ENCODE measurements at places on chromosomes 3 and 15.

DNA sequence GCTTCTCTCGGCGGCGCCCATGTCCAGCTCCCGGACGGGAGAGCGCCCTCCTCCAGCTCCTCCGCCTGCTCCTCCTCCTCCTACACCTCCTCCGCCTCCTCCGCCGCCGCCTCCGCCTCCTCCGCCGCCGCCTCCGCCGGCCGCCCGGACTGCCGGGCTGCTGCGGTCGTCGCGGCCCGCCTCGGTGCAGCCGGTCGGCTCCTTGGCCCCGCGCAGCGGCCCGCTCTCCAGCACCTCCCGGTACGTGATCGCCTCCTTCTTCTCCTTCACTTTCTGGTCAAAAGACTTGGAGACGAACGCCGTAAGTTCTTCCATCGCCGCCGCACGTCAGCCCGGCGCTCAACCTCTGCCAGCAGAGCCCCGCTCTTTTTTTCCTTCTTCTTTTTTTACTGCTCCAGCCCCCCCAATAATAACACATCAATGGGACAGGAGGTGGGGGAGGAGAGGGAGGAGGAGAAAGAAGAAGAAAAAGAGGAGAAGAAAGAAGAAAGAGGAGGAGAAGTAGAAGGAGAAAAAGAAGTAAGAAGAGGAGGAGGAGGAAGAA is 438 bp downstream of the SHOX2 start:
- no peaks in the 10 kb centered on the region for H3K36me3 ChIP-seq
- peaks cover 31% of the 10 kb centered on the region for H3K27me3 ChIP-seq
- no peak for DNase-seq
- H3K4me3 ChIP-seq = peak overlapping the region; percentile 33
- peaks cover 53% of the 10 kb centered on the region for H3K4me1 ChIP-seq

GRCh38 chr3:49007771-49008528 is 759 bp downstream of the WDR6 start:
- peaks cover 27% of the 10 kb centered on the region for H3K4me1 ChIP-seq
- peak overlapping the region; percentile 99 for H3K27ac ChIP-seq
- peaks cover 10% of the 10 kb centered on the region for H3K36me3 ChIP-seq
- DNase-seq = peak; percentile 97

DNA sequence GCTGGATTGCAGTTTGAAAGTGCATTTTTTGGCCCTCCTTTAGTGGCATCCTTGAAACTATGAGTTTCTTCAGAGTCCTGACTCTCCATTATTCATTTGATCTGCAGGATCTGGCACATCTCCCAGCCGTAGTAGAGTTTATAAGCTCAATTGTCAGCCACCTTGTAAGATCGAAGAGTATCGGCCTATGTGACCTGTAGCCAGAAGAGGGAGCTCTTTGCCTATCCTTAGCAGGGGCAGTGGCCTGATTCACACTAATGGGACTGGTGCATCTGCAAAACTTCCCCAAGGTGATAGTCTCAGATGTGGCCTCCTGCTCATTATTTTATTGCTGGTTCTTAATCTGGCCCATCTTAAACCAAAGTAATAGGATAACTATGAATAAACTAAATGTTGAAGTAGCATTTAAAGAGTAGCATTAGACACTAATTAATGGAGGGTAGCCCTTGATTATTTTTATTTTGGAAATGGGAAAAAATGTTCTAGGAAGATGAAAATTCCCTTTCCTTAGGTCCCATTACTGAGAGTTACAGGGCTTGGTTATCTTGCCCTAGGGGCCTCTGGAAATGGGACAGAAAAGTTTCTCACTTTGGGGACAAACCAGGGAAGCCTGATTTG is 21.2 kb downstream of the GCSAM start:
- H3K4me1 ChIP-seq = no peaks in the 10 kb centered on the region
- no peaks in the 10 kb centered on the region for H3K27me3 ChIP-seq
- H3K27ac ChIP-seq = no peak overlapping the region

GRCh38 chr3:61562042-61562720 is 810 bp downstream of the PTPRG start:
- DNase-seq = no peak
- H3K27ac ChIP-seq = peak overlapping the region; percentile 86
- H3K4me3 ChIP-seq = peak overlapping the region; percentile 84
- H3K4me1 ChIP-seq = peaks cover 28% of the 10 kb centered on the region
- no peaks in the 10 kb centered on the region for H3K36me3 ChIP-seq

DNA sequence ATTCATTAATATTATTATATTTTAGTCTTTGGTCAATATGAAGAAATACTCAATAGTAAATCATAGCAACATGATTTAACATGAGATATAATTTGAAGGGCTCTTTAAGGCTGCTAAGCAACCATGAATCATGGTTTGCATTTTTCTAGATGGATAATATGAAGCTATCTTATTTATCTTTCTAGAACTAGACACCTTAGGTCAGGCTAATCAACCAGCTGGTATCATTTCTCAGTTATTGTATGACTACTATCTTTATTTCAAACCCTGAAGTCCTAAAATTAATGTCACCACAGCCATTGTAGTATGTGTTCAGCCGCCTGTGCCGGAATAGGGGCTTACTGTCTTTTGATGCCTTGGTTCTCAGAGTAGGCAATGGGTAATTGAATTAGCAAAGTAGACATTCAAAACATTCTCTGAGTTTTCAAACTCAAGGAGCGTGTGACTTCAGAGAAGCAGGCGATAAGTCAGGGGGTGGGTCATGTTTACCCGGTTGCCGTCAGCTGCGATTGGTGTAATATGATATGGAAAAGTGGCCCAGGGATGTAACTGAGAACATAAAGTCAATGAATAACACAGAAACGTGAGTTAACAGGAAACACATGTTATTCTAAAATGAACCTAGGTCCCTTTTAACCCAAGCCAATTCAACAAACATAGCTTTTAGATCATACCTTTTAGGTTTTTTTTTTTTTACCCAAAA is 93.4 kb upstream of the CTDSPL start:
- no peak overlapping the region for H3K4me3 ChIP-seq
- DNase-seq = no peak
- peaks cover 21% of the 10 kb centered on the region for H3K4me1 ChIP-seq
- no peak overlapping the region for H3K27ac ChIP-seq

DNA sequence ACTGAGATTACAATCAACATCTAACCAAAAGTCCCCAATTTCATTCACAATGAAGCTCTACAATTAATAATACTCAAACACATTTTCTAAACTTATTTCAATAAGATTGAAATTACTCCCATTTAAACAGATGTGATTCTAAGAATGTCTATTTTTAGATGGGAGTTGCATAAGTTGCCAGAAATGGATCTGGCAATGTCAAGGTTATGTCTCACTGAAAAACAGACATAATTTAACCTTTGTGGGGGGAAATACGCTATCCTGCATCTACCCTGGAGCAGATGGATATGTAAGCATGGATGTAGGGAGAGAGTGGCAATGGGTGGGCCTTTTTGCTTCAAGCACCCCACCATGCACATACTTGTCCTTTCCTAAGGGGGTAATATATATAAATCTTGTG is 6.7 kb upstream of the EIF1B start:
- no peaks in the 10 kb centered on the region for H3K36me3 ChIP-seq
- H3K4me3 ChIP-seq = no peak overlapping the region
- H3K27ac ChIP-seq = no peak overlapping the region
- no peaks in the 10 kb centered on the region for H3K4me1 ChIP-seq
- DNase-seq = no peak

DNA sequence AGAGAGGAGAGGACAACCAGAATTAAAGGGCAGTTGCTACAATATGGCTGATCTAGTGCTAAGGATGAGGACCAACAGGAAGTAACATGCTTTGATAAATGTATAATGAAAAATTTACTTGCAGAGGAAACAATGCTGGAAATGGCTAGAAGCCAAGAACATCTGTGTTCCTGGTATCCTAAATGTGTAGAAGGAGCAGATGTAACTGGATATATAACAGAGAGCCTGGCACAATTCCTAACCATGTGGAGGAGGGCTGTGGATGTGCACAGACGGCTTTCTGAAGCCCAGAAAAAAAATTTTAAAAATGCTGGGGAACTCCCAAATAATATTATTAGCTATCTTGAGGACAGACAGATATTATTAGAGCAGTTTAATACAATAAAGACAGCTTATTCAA is 159.4 kb upstream of the GBE1 start:
- no peak for DNase-seq
- H3K4me3 ChIP-seq = no peak overlapping the region
- H3K27me3 ChIP-seq = no peaks in the 10 kb centered on the region
- H3K4me1 ChIP-seq = no peaks in the 10 kb centered on the region

- no peaks in the 10 kb centered on the region for H3K27me3 ChIP-seq
- peaks cover 5% of the 10 kb centered on the region for H3K4me1 ChIP-seq
- DNase-seq = no peak
- H3K27ac ChIP-seq = no peak overlapping the region
- no peak overlapping the region for H3K4me3 ChIP-seq
- H3K36me3 ChIP-seq = no peaks in the 10 kb centered on the region
Observed at GRCh38 chr3:160665231-160665630, 11.7 kb upstream of the ARL14 start.

- H3K4me3 ChIP-seq = no peak overlapping the region
Observed at GRCh38 chr15:38930851-38931572, 366.4 kb upstream of the RASGRP1 start.
